Gastroesophageal sphincter (tissue), 4 donors: ENCODE measurements at places on chromosomes 4 and X. TPM values are rescaled to one million over a fixed set of nuclear protein-coding genes. Genes with fewer than 3 reads are reported as not detected.

DNA sequence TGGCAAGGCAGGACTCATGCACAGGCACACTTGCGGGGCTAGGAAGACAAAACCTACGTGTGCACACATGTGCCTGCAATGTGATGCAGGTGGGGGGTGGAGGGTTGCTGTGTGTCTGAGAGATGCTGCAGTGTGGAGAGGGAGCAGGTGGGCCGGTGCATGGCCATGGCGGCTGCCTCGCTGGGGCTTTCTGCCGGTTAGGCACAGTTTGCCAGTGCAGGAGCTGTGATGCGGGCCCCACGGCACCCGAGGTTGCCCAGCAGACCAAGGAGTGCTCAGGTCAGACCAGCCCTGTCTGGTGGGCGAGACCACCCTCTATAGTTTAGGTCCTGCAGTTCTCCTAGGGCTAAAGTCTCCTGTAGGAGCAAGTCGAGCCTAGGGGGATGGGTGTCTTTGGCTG, 4.4 kb upstream of the AFM start:
- ATAC-seq, result no peak

Gene SMPX
- total RNA-seq, result 30.2 TPM

DNA sequence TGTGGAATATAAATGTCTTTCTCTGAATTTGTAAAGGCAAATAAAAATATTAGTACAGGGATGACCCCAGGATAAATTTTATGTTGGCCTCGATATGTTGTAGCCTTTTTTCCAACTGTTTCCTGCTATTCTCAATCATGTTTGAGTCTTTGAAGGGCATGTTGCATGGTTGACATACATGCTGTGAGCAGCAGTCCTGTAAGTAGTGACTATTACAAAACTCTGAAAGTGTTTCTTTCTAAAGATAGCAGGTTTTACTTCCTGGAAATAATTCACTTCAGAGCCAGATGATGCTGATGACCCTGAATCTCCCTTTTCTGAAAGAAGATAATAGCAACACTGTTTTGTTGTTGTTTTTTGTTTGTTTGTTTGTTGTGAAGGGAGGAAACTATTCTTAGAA, 393.0 kb upstream of the GNPDA2 start:
- no peak for ATAC-seq

Gene ANAPC10
- total RNA-seq, result 22.3 TPM

- no peak for ATAC-seq
Measured at GRCh38 chr4:38664706-38665401, 855 bp downstream of the KLF3 start.

Gene ADH4
- total RNA-seq, result 1.1 TPM

- ATAC-seq, result no peak
Measured at GRCh38 chr4:5340991-5341451, 289.7 kb downstream of the STK32B start.

DNA sequence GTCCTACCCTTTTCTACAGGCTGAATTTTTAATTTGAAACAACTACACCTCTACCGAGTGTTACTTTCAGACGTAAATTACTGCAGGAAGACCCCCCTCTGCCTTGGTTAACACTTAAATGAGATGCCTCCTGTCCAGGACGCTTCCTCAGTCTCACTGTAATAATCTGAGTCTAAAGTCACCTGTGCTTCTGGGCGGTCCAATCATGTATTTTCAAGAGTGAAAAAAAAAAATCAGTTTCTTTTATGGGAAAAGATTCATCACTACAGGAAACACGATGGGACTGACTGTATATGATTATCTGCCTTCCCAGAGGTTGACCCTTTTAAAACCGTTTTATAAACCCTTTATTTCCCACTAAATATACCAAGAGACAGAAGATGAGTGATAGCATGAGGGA, 776 bp downstream of the RBM47 start:
- ATAC-seq, result no peak

Gene SPACA5
- not detected for total RNA-seq

Gene YY2
- total RNA-seq, result 1.6 TPM

DNA sequence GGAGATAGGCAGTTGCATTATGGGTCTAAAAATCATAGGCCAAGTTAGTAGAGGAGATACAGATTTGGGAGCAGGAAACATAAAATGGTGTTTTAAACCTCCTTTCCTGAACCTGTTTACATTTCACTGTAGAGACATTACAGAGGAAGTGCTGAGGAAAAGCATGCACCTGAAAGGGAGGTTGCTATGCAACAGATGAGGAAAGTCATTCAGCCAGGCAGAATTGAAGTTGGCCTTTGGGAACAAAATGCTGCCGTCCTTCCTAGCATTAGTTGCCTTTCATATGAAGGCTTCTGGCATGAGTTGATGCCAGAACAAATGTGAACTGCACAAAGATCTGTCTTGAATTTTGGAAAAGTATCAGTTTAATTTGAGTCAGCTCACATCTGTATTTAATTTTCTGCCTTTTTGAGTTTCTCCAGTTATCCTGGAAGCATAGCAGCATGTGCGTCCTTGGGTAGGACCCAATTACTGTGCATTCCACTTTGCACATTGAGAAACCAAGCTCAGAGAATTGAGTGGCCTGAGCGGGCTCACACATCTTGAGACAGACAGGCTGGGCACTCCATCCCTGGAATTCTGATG, 38.2 kb downstream of the MAGED1 start:
- ATAC-seq, result no peak

Gene TIGD2
- 3.7 TPM for total RNA-seq

Gene TCEAL7
- 20.5 TPM for total RNA-seq

GRCh38 chrX:52361941-52362340, 6.9 kb upstream of the XAGE2 start:
- no peak for ATAC-seq
